Activated gamma-delta T cell (primary cell): ENCODE measurements at places on chromosomes 2 and 18.

DNA sequence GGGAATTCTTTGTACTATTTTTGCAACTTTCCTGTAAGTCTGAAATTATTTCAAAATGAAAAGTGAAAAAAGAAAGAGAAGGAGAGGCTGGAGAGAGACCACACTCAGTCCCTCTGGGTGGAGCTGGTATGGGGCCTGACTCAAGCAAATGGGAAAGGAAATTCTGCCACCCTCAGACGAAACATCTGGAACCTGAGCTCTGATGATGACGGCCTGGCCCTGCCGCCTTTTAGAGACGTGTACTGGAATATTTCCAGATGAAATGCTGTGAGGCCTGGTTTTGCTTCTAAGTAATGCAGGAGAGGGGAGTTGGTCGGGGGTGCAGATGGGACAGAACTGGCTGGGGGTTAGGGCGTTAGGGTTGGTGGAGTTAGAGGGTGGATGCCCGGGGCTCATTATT, 57.4 kb upstream of the GLI2 start:
- no peak for DNase-seq

DNA sequence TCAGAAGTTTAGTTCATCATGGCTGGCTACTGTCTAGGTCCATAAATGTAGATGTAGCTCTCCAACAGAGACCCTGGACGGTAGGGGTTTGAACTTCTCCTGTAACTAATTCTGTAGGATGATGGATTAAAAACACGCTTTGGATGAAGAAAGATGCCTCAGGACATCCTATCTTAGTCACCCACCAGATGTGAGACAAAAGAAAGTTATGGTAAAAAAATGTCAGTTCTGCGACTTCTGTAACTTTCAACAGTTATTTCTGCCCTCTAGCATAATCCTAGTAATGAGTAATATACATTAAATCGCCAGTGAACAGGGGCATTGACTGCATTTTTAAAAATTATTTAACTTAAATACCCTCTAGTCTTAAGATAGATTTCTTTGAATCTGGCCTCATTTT, 210.1 kb upstream of the LRATD1 start:
- DNase-seq, result no peak

GRCh38 chr18:11944252-11944651, 36.1 kb upstream of the MPPE1 start:
- DNase-seq, result no peak

- no peak for DNase-seq
Measured at GRCh38 chr2:190683802-190684201, 34.9 kb downstream of the NAB1 start.

DNA sequence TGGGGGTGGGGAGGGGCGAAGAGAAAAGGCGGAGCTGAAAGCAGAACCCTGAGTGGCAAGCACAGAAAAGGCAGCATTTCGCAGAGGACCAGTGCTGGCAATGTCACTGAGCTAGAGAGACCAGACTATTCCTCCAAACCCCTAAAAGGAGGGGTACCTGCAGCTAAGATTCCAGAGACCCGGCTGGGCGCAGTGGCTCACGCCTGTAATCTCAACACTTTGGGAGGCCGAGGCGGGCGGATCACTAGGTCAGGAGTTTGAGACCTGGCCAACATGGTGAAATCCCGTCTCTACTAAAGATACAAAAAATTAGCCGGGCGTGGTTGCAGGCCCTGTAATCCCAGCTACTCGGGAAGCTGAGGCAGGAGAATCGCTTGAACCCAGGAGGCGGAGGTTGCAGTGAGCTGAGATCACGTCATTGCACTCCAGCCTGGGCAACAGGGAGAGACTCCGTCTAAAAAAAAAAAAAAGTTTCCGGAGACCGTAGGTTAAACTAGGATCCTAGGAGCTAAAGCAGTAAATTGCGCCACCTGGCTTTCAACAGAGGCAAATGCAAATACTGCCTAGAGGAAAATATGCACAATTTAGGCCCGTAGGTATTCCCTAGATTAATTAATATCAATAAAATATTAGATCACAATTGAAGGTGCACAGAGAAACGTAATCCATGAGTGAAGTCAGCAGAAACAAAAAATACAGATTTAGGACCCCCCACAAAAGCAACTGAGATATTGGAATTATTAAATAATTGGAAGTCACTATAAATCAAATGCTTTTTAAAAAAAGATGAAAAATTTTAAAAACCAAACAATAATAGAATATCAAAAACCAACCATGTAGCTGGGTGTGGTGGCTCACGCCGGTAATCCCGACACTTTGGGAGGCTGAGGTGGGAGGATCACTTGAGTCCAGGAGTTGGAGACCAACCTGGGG, 4.9 kb downstream of the UCN start:
- no peak for DNase-seq

DNA sequence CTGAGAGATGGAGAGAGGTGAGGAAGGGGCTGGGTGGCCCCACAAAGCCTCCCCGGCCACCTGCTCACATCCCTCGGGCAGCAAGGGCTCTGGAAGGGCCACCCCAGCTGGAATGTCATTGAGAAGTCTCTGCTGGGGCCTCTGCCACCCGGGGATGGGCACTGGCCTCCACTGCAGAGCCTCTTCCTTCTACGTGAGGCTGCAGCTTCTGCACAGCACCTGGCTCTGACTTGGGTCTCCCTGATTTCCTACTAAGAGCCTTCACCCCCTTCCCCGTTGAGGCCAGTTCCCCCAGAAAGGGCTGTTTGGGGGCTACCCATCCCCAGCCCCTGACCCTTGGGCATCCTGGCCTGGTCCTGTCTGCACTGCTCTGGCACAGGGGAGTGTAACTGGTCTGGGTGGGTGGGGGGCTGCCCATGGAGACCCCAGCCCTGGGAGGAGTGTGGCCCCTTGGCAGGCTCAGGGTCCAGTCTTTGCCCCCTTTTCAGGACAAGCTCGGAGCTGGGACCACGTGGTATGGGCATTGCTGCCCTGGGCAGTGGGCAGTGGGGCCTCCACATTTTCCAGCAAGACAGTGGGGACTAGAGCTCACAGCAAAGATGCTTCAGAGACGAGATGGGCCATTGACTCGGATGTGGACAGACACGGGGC, 5.6 kb downstream of the PDCD1 start:
- no peak for DNase-seq

DNA sequence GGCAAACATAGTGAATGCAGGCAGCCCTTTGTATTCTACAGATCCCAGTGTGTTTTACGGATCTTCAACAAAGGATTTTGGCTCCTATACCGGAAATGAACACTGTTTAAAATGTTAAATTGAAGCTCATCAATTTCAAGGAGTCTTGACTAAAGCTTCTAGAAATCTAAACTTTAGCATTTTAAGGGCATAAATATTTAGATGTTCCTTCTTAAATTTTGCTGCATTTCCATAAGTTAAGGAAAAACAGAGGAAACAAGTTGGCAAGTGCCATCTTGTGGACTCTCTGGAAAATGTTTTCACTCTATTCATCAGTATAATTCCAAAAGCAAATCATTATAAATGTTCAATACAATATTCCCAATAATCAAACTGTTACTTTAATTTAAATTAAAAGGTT, 19.6 kb downstream of the CHN1 start:
- DNase-seq, result no peak

DNA sequence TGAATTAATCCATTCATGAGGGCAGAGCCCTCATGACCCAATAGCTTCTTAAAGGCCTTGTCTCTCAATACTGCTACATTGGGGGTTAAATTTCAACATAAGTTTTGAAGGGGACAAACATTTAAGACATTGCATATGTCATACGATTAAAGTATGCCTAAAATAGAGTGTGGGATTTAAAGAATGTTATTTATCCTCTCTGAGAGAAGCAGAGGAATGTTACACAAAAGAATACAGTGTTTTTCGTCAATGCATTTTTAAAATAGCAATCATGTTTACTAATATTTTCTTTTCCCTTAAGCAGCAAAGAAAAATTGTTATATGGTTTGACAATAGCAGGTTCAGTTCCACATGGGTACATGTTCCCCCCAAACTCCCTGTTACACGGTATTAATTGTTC, 363.1 kb downstream of the NUP35 start:
- no peak for DNase-seq

DNA sequence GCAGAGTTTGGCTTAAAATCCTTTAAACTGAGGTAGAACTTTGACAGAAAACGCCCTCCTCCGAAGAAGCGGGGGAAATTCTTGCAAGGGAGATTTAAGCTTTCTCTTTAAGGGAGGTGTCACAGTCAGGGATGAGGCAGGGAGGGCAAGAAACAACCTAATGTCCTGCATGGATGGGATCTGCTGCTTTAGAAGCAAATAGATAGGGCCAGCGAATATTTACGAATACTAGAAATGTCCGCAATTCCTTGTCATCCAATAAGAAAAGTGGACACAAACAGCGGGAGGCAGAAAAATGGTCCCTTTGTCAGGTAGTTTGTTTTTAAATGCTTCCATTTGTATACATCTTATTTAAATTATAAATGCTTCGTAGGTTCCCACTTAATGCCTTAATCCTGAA, 12.0 kb downstream of the MEIS1 start:
- no peak for DNase-seq

- no peak for DNase-seq
Measured at GRCh38 chr2:24354957-24355356, 5.4 kb downstream of the ITSN2 start.

DNA sequence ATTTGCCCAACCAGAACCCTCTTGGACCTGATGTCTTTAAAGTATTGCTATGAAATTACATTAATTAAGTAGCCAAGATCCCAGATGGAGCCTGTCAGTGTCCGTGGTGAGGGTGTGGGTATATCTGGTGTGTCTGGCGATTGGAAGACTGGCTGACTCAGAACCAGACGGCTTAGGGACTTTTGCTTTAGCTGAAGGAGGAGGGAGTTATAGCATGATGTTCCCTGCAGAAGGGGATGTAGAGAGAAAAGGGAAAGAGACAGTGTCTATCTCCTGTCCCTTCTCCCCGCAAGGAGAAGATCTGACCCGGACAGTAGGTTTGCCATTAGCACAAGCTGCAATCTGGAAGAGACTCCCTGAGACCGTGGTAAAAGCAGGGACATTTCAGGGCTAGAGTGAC, 60.6 kb downstream of the POU3F3 start:
- DNase-seq, result no peak

DNA sequence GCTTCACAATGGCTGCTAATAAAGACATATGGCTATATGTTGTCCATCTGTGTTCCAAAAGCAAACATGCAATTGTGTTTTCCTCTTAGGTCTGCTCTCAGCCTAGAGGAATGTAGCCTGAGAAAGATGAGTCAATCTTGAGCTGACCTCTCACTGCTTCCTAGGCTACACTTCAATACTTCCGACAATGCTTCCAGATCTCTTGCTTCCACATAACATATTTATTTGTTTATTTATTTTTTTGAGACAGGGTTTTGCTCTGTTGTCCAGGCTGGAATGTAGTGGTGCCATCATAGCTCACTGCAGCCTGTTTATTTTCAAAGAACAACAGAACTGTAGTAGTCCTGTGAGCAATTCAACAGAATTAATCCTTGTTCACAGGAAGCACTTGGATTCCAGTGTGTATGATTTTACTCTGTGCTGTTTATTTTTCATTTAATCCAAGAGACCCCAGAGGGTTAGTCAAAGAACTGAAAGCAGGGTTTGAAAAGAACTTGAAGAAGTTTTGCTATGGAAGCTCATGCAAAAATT, 437.9 kb downstream of the TXNL1 start:
- DNase-seq, result no peak

DNA sequence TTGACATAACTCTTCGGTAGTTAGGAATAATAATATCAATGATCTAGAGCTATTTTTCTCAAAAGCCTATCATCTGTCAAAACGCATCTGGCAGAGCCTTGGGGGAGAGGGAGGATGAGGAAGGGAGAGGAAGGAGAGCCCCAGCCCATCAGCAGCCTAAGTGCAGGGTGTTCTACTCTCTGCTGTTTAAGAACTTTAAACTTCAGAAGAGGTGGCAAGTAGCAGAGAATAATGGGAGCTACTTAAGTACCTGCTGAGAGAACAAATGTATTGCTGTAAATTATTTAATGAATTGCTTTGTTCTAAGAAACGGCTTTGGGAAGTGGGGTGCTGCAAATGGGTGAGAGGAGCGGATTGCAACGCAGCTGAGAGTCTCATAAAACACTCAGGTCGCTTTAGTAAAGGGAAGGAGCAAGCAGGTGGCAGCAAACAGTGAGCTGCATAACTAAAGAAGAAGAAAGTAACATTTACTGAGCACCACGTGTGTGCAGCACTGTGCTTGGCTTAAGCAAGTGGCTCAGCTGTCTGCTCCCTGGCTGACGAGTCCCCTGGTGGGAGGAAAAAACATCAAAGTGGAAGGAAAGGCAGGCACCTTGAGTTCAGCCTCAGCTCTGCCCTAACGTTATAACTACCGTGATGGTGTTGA, 26.3 kb upstream of the SH3RF3 start:
- no peak for DNase-seq

- DNase-seq, result no peak
Measured at GRCh38 chr2:33796511-33796910, 197.4 kb upstream of the FAM98A start.
